ENCODE measurements at places on chromosomes 3 and 15. TPM values are rescaled to one million over a fixed set of nuclear protein-coding genes. Genes with fewer than 3 reads are reported as not detected.
A peak's percentile ranks its signal among the peaks of the same experiment; 100 is the strongest.

The CCDC33 gene
- 0.63 TPM for total RNA-seq

The ZMYND10 gene
- total RNA-seq, result 14.2 TPM

The CFAP161 gene
- total RNA-seq, result 0.50 TPM

The AP3B2 gene
- total RNA-seq, result 4.7 TPM

The SCN5A gene
- 0.72 TPM for total RNA-seq

DNA sequence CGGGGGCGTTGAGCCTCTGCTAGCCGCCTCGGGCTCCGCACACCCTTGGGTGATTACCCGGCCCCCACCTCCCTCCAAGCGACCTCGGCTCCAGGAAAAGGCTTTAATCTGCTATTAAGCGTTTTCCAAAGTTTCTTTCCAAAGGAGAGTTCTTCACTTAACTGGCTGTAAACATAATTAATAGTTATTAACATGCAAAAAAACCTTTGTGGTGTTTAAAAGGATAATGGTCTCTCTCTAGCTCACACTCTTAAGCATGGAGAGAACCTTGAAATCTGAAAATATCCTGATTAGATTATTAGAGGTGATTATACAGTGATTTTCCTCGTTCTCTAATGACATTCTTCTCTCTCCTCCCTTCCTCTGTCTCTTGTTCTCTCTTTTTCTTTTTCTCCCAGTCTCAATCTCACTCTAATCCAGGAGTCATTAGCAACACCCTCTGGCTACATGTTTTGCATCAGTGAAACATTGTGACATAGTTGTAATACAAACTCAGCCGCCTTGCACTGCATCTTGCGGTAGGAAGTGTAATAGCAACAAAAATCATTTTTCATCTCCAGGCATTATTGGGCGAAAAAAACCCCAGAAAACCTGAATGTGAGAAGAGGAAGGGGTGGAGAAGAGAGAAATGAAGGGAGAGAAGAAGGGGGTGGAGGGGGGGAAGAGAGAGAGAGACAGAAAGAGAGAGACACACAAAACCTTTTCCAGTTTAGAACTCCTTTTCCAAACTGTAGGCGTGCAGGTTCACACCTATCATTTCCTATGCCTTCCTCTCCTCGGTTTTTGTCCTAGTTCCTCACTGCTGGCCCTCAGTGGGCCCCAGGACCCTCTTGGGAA is 24.4 kb downstream of the NR2F2 start:
- no peaks in the 10 kb centered on the region for H3K27me3 ChIP-seq
- H3K36me3 ChIP-seq, result no peaks in the 10 kb centered on the region
- H3K27ac ChIP-seq, result peak overlapping the region; percentile 93
- H3K4me3 ChIP-seq, result peak overlapping the region; percentile 47
- DNase-seq, result no peak

DNA sequence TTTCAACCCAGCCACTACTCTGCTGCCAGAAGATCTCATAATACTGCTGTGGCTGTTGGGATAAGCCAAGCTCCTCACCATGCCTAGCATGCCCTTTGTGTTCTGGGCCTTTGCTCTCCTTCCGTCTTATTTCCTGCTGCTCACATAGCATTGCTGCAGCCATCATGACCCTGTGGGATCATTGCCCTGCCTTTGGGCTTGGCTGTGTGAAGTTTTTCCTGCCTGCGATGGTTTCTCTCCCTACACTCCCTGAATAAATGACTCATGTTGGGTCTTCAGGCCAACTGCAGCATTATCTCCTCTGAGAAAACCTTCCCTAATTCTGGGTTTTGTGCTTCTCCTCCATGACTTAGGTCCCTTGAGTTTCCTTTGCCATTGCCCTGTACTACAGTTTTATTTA is 20.8 kb upstream of the TRA2B start:
- no peak overlapping the region for H3K4me3 ChIP-seq
- H3K27ac ChIP-seq, result no peak overlapping the region
- no peaks in the 10 kb centered on the region for H3K27me3 ChIP-seq
- DNase-seq, result no peak
- peaks cover 3% of the 10 kb centered on the region for H3K4me1 ChIP-seq
- H3K36me3 ChIP-seq, result no peaks in the 10 kb centered on the region

- H3K4me1 ChIP-seq, result no peaks in the 10 kb centered on the region
- no peaks in the 10 kb centered on the region for H3K27me3 ChIP-seq
- no peaks in the 10 kb centered on the region for H3K36me3 ChIP-seq
Measured at GRCh38 chr15:69818529-69818928, 279.2 kb downstream of the TLE3 start.

- DNase-seq, result no peak
- no peak overlapping the region for H3K4me3 ChIP-seq
- no peaks in the 10 kb centered on the region for H3K36me3 ChIP-seq
Measured at GRCh38 chr15:99969261-99969920, 236.2 kb upstream of the LYSMD4 start.

- no peak for DNase-seq
- no peaks in the 10 kb centered on the region for H3K36me3 ChIP-seq
- H3K27ac ChIP-seq, result no peak overlapping the region
- no peak overlapping the region for H3K4me3 ChIP-seq
Measured at GRCh38 chr3:171986757-171987518, 52.4 kb upstream of the FNDC3B start.

DNA sequence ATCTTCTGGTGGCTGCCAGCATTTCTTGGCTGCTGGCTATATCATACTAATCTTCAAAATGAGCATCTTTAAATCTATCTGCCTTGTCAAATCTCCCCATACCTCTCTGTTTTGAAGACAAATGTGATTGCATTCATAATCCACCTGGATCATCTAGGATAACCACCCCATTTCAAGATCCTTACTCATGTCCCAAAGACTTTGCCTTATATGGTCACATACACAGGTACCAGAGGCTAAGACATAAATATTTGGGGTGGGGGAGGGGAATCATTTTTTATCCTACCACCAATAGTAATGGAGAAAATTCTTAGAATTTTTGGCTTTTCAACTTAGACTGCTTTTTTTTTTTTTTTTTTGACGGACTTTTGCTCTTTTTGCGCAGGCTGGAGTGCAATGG is 970.8 kb downstream of the PLOD2 start:
- no peaks in the 10 kb centered on the region for H3K27me3 ChIP-seq
- no peaks in the 10 kb centered on the region for H3K4me1 ChIP-seq
- no peaks in the 10 kb centered on the region for H3K36me3 ChIP-seq

- no peak for DNase-seq
- H3K4me3 ChIP-seq, result no peak overlapping the region
- H3K27me3 ChIP-seq, result no peaks in the 10 kb centered on the region
- H3K27ac ChIP-seq, result no peak overlapping the region
- H3K36me3 ChIP-seq, result no peaks in the 10 kb centered on the region
Measured at GRCh38 chr3:31748281-31748932, 215.7 kb downstream of the STT3B start.

DNA sequence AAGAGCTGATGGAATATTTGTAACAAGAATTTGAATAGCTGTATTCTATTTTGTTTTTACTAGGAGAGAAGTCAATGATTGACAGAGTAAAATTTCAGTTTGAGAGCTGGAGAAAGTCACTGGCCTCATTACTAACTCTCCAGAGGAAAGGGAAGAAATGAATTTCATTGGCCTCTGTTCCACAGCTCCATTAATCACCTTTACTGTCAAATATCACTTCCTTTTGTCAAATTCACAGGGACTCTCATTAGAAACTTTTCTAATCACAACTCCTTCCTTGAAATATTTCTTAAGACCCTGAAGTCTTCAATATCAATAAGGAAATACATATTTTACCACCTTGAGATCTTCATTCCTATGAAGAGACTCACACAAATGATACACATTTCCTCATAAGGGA is 379.9 kb upstream of the RASGRP1 start:
- no peaks in the 10 kb centered on the region for H3K36me3 ChIP-seq
- peak overlapping the region; percentile 55 for H3K27ac ChIP-seq
- H3K4me3 ChIP-seq, result no peak overlapping the region
- peak; percentile 26 for DNase-seq
- no peaks in the 10 kb centered on the region for H3K4me1 ChIP-seq
- no peaks in the 10 kb centered on the region for H3K27me3 ChIP-seq
